ENCODE measurements at places on chromosomes 7 and 10.

GRCh38 chr10:113517165-113517900, 35.5 kb upstream of the HABP2 start:
- no peaks in the 10 kb centered on the region for H3K4me1 ChIP-seq
- no peak overlapping the region for H3K4me3 ChIP-seq
- no peak for DNase-seq
- 0 out of 3 replicates have a peak, but pooled peaks cover 4% of the 10 kb centered on the region for H3K27me3 ChIP-seq
- no peaks in the 10 kb centered on the region for H3K36me3 ChIP-seq

- no peaks in the 10 kb centered on the region for H3K27me3 ChIP-seq
- no peaks in the 10 kb centered on the region for H3K4me1 ChIP-seq
- no peak for DNase-seq
These were observed 148.8 kb upstream of the NPY start for GRCh38 chr7:24135003-24135817.

- H3K27me3 ChIP-seq = no peaks in the 10 kb centered on the region
- H3K4me3 ChIP-seq = no peak overlapping the region
These were observed 4.4 kb upstream of the ST7 start for GRCh38 chr7:116948934-116949333.

- no peaks in the 10 kb centered on the region for H3K4me1 ChIP-seq
- H3K27me3 ChIP-seq = no peaks in the 10 kb centered on the region
- DNase-seq = no peak
- H3K36me3 ChIP-seq = no peaks in the 10 kb centered on the region
These were observed 197.3 kb upstream of the PLXNA4 start for GRCh38 chr7:132773527-132773956.

DNA sequence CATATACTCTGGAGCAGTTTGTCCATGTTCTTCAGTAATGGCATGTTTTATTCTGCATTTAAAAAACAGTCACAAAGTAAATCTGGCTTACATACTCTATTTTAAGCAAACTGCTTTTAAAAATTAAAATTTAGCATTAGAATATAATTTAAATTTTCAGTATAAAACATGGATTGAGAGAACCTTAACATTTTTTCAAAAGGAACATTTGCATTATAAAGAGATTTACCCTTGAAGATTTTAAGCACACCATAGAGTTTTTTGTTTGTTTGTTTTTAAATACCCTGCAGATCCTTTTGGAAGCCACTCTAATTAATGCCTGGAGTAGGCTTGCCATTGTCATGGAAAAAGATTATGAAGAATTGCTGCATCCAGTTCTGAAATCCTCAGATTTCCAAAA, 70.4 kb downstream of the ZNRF2 start:
- H3K36me3 ChIP-seq = peaks cover 15% of the 10 kb centered on the region
- H3K27ac ChIP-seq = no peak overlapping the region
- DNase-seq = no peak
- H3K4me3 ChIP-seq = no peak overlapping the region
- H3K4me1 ChIP-seq = no peaks in the 10 kb centered on the region

DNA sequence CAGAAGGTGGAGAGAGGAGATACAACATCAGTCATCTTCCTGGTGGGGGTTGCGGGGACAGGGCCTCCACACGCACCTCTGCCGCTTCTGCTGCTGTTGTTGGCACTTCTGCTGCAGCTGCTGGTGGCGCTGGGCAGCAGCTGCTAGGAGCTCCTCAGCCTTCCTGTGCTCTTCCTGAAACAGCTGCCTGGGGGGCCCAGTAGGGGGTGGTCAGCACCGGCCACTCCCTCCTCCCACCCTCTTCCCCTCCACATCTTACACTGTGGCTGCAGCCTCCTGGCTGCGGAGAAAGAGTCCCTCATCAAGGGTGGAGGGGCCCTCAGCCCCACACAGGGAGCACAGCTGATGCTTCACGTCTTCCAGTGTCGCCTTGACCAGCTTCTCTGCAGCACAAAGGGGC, 9.9 kb downstream of the SYCE1 start:
- no peak overlapping the region for H3K4me3 ChIP-seq
- no peaks in the 10 kb centered on the region for H3K4me1 ChIP-seq
- no peak overlapping the region for H3K27ac ChIP-seq
- H3K27me3 ChIP-seq = no peaks in the 10 kb centered on the region

DNA sequence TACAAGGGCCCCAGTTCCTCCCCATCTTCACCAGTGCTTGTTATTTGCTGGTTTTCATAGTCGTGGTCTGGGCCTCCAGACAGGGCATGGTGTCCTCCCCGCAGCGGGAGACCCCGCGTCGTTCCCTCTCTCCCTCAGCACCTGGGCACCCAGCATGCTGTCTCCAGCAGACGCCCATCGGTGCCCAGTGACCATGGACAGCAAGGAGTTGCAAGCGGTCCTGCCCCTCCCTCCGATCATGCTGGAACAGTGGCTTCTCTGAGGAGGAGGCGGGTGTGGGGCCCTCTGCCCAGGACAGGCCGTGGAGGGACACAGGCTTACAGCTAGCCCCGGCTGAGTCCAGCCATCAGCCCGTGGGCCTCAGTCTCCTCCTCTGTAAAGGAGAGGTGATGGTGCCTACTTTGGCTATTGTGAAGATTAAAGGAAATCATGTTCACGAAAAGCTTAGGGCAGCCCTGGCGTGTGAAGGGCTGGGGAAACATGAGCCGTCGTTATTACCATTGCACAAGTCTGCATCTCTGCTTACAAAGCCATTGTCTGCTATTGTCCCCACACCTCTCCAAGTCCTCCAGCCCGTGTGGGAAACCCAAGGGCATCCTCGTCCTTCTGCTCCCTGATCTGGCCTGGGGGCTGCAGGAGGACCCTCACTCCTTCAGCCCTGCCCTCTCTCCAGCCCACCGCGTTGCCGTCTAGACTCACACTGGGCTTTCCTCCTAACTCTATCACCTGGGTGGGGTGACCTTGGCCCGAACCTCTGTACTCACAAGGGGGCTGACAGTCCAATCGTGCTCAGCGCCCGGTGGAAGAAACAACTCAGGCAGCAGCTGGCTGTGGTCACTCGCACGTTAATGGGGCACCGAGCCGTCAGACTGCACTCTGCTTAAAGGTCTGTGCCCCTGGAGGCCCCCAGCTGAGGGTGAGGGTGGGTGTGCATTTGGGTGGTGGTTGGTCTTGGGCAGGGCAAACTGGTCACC, 29.9 kb downstream of the EN2 start:
- peaks cover 92% of the 10 kb centered on the region for H3K27me3 ChIP-seq
- no peaks in the 10 kb centered on the region for H3K4me1 ChIP-seq
- no peak overlapping the region for H3K4me3 ChIP-seq
- no peaks in the 10 kb centered on the region for H3K36me3 ChIP-seq

- no peaks in the 10 kb centered on the region for H3K36me3 ChIP-seq
- DNase-seq = peak; percentile 40
- H3K27me3 ChIP-seq = no peaks in the 10 kb centered on the region
- no peak overlapping the region for H3K27ac ChIP-seq
These were observed 2.2 kb upstream of the HIP1 start for GRCh38 chr7:75740846-75741497.

- H3K4me1 ChIP-seq = peaks cover 12% of the 10 kb centered on the region
- no peaks in the 10 kb centered on the region for H3K36me3 ChIP-seq
- H3K27ac ChIP-seq = no peak overlapping the region
These were observed 141.2 kb downstream of the ST7 start for GRCh38 chr7:117094457-117094856.

DNA sequence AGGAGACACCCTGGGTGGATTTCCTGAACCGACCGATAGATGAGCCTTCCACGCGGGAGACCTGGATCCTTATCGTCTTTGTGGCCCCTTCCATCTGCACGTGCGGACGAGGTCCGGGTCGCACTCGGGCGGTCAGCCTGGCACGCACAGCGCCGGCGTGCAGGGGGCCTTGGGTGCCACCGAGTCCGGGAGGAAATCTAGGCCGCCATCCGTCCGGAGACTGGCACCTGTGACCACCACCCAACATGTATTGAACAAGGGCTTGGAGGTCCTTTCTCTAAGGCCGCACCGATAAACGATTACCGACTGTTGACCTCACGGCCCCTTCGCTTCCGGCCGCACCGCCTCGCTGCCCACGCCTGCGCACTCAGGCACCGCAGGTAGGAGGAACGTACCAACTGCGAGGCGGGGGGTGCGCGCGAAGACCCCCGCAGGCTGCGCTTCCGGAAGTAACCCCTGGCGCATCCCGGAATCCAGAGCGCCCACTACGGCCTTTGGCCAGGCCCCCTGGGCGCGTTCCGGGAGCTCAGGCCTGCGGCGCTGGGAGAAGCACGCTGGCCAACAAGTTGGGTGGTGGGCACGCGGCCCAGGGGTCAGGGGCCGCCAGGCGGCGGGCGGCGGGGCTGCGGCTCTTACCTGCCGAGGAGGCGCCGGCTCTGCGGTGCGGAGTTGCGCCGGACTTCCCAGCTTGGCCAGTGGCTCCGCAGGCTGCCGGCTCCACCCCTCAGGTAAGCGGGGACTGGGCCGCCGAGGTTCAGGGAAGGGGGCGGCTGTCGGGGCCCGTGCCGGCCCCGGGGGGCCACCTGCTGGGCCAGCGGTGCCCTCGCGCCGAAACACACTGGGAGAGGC, at the start of the genes ACTR3C and LRRC61:
TSS of gene ACTR3C (minus strand) at position 713 of the 849 bp plus-strand sequence. CDS start 28,249 bp downstream, outside the sequence.
TSS of gene LRRC61 (plus strand) at position 523 of the 849 bp plus-strand sequence. CDS start 13,507 bp downstream, outside the sequence.
- peaks cover 30% of the 10 kb centered on the region for H3K36me3 ChIP-seq
- peak; percentile 74 for DNase-seq
- H3K27ac ChIP-seq = peak within 1 kb of the TSS; percentile 84
- peaks cover 54% of the 10 kb centered on the region for H3K4me1 ChIP-seq
- H3K4me3 ChIP-seq = peak within 1 kb of the TSS; percentile 74

GRCh38 chr7:25259487-25260243, 31.4 kb upstream of the NPVF start:
- H3K36me3 ChIP-seq = no peaks in the 10 kb centered on the region
- no peaks in the 10 kb centered on the region for H3K4me1 ChIP-seq
- peak; percentile 74 for DNase-seq

Data from HepG2 (cell line).